HepG2 (cell line): ENCODE measurements at places on chromosomes 1 and 21. TPM values are rescaled to one million over a fixed set of nuclear protein-coding genes. Genes with fewer than 3 reads are reported as not detected.

The LCE1D gene
- total RNA-seq: not detected in 2 replicates

The IGSF21 gene
- total RNA-seq: not detected in 2 replicates

The LEPROT gene
- 29.0 and 36.8 TPM in 2 replicates for total RNA-seq

The SUSD4 gene
- total RNA-seq: not detected in 2 replicates

The ADARB1 gene
- total RNA-seq: 9.2 and 10.0 TPM in 2 replicates

The DCST1 gene
- not detected in 2 replicates for total RNA-seq

The INKA2 gene
- 4.6 and 6.1 TPM in 2 replicates for total RNA-seq

The HES5 gene
- total RNA-seq: not detected in 2 replicates

The DLGAP3 gene
- total RNA-seq: 0.04 and 0.06 TPM in 2 replicates

The CRNN gene
- not detected in 2 replicates for total RNA-seq

The OR4F29 gene
- total RNA-seq: 0.42 TPM in 1 of 2 replicates, not detected in the other

The NTPCR gene
- 47.0 and 65.1 TPM in 2 replicates for total RNA-seq

The DTL gene
- total RNA-seq: 32.8 and 43.1 TPM in 2 replicates

The SLC5A9 gene
- 12.5 and 42.0 TPM in 2 replicates for total RNA-seq

The DCDC2B gene
- total RNA-seq: not detected in 2 replicates

The ETV3L gene
- total RNA-seq: not detected in 2 replicates

The MTF2 gene
- total RNA-seq: 53.9 and 75.1 TPM in 2 replicates

The ADAMTSL4 gene
- 1.9 and 3.9 TPM in 2 replicates for total RNA-seq

The TLR5 gene
- total RNA-seq: not detected in 2 replicates

The GJA8 gene
- total RNA-seq: not detected in 2 replicates

The TTC24 gene
- total RNA-seq: 0.13 and 0.15 TPM in 2 replicates

The SMIM12 gene
- 41.3 and 42.9 TPM in 2 replicates for total RNA-seq

The DONSON gene
- total RNA-seq: 60.8 and 63.6 TPM in 2 replicates

The PGLYRP4 gene
- total RNA-seq: not detected in 2 replicates

The WASF2 gene
- 10.4 and 16.9 TPM in 2 replicates for total RNA-seq

The TMEM125 gene
- not detected in 2 replicates for total RNA-seq

The MCOLN3 gene
- total RNA-seq: 0.04 TPM in 1 of 2 replicates, not detected in the other

The IER5 gene
- 3.0 and 3.5 TPM in 2 replicates for total RNA-seq

The ID3 gene
- 67.8 and 115 TPM in 2 replicates for total RNA-seq

The C1orf50 gene
- 4.8 and 5.3 TPM in 2 replicates for total RNA-seq

The MAP10 gene
- total RNA-seq: not detected in 2 replicates

The TRAF3IP3 gene
- total RNA-seq: not detected in 2 replicates

The S100A8 gene
- not detected in 2 replicates for total RNA-seq

The LCE2B gene
- not detected in 2 replicates for total RNA-seq

The MEX3A gene
- 7.6 TPM in 2 replicates for total RNA-seq

The GSTM1 gene
- total RNA-seq: not detected in 2 replicates

The TNFSF4 gene
- total RNA-seq: 2.4 and 3.2 TPM in 2 replicates

The PLA2G2C gene
- not detected in 2 replicates for total RNA-seq

The LCE3E gene
- total RNA-seq: not detected in 2 replicates

The STYXL2 gene
- not detected in 2 replicates for total RNA-seq

The B3GALT2 gene
- total RNA-seq: not detected in 2 replicates

The PDC gene
- not detected in 2 replicates for total RNA-seq
